NCI-H1105 (cell line): ENCODE measurements at places on chromosomes 7 and 10.

DNA sequence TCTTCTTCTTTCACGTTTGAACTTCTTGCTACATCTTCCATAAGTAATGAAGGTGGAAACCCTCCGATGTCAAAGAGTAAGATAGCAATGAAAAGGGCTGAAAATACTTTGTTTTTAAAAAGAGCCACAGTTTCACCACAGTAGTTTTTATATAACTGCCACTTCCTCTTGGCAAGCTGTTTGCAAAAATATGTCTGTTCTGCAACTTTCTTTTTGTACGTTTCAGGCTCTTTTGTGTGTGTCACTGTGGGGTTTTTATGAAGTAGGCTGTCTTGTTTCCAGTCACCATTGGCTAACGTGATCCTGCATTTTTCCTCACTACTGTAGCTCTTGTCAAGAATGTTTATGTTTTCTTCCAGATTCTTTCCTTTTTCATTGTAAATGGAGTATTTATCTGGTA lies 55.6 kb downstream of the SLC16A9 start:
- DNase-seq, result no peak

DNA sequence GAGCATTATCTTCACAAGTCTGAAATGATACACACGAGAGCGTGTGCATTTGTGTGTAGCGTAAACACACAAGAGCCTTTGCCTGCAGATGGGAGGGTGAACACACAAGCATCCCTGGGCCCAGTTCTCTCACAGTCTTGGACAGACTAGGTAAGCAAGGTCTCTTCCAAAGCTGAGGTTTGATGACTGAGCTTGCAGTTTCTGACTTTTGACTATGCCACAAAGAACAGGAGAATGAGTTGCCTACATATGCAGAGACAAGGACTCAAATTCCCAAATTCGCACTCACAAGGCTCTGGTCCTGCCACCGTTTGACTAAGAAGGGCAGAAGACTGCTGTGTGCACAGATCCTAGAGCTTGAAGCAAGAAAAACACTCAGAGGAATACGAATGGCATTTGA lies 55.8 kb downstream of the FAM53B start:
- DNase-seq, result no peak

DNA sequence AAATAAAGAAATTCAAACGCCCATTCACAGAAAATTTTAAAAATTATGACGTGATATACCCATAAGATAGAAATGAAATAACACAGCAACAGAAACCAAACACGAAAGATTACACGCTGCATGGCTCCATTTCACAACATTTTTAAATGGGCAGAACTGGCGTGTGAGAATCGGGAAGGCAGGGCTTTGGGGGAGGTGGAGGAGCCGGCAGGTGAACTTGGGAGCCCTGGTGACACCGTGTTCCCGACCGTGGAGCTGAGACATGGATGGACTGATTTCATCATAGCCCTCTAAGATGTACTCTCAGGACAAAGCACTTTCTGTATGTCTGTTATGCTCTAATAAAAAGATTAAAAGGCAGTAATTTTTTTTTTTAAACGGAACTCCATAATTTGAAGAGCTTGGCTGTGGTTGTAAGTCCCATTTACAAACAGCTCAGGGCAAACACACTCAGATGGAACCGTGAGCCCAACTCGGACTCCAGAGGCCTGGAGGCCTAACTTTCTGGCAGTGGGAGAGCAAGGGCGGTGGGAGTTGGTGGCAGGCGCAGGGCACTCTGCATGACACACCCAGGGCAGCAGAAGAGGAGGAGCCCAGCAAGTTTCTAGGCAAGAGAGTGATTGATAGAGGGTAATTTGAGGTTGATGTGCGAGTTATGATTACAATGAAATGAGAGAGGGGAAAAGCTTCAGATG lies 203.4 kb downstream of the MAD1L1 start:
- no peak for DNase-seq

DNA sequence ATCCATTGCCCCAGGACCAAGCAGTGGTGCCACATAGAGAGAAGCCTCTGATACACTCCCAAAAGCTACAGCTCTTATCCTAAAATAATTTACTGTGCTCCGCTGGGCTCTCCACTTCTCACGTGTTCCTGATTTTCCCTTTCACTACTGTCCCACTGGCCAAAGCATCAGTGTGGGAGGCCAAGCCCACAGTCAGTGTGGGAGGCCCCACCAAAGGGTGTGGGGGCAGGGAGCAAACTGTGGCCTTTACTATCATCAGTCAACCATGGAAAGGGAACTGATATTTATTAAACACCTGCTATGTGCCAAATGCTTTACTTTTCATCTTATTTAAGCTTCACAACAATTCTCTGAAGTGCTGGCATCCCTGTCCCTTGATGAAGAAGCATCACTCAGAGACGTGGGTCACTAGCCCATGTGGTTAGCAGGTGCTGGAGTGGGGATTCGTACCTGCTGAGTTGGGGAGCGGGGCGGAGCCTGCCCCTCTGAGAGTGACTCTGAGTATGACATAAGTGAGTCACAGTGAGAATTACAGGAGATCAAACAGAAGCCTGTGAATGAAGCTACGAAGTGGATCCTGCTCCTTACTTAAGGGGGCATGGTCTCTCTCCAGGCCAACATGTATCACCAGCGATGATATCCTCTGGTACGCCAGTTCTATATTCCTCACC lies 50.4 kb downstream of the PYROXD2 start:
- no peak for DNase-seq

DNA sequence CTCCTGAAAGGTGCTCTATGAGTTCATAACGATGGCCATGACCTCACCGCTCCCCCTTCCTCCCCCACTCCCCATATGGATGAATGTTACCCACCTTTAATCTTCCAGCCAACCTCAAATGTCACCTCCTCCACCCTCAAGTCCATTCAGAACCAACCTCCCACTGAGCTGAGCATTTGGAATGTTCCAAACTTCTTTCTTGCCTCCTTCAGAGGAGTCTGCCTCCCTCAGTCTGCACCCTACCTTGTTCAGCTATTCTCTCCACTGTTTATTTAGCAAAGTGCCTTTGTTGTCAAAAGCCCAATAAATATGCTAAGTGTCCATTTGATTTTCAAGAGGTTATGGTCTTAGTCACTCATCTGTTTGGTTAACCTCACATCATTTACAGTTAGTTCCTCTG lies 22.9 kb upstream of the MTPAP start:
- DNase-seq, result no peak

DNA sequence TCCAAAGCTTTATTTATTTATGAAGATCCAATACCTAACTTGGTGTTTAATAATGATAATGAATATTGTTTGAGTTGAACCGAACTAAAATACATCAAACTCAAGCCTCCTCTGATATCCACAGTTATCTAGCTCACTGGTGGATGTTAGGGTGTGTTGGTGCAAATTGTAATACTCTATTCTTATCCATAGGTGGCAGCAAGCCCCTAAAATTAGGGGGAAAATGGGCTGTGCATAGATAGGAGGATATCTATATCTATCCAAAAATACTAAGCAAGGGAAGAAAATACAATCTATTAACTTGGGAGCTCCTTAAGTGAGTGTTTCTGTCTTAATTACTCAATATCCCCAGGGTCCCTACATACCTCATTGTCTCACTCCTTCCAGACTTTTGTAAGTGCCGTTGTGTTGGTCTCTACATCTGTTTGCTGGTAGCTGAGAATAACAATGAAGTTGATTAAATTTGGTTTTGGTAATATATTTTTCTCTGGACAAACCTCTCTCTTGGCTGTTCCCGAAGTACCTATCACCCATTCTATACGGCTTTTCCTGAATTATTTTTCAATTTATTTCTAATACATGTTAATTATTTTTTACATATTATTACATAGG lies 55.0 kb upstream of the VWDE start:
- peak; percentile 64 for DNase-seq

DNA sequence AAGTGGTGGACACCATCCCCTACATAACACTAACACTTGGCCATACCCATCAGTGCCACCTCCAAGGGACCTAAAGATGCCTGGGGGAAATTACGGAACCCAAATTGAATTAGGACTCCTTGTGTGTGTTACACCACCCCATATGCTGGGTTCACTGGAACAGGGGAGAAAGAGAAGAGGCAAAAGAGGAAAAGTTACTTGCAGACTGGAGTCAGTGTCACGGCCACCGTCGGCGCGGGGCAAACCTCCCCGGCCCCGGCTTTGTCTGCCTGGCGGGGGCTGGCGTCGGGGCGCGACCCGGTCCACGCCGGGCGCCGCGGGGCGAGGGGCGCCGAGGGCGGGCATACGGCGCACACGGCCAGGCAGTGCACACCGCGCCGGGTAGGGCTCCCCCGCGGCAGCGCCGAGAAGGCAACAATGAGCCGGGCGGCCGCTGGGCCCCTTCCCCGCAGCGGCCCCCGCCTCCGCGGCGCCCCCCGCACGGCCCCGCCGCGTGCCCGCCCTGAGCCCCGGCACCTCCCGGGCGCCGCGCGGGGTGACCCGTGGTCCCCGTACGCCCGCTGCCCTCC lies 171.1 kb downstream of the FAM107B start:
- DNase-seq, result no peak

GRCh38 chr7:151271699-151272355 lies 23.3 kb upstream of the SMARCD3 start:
- no peak for DNase-seq

GRCh38 chr10:110006358-110007160 lies 1.2 kb upstream of the ADD3 start:
- DNase-seq, result no peak

DNA sequence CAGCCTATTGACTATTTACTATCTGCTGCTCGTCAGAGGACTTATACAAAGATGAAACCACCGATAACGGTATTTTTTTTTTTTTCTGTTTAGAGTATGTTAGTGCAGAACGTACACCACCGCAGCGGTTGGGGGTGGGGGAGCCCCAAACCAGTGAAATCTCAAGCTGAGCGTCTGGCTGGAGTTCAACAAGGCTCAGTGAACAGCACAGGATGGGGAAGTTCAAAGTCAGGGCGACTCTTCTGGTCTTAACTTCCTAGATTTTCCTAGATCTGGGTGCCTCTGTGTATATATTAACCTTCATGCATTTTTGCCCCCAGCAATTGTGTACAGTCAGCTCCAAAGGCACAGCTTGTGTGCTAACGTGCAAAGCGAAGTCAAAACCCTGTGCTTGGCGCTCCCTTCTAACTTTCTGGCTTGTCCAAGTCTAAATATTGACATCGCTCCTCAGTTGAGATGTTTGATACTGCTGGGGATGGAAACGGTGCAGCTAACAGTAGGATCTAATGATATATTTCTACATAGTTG lies 1.1 kb downstream of the RHOBTB1 start:
- no peak for DNase-seq

DNA sequence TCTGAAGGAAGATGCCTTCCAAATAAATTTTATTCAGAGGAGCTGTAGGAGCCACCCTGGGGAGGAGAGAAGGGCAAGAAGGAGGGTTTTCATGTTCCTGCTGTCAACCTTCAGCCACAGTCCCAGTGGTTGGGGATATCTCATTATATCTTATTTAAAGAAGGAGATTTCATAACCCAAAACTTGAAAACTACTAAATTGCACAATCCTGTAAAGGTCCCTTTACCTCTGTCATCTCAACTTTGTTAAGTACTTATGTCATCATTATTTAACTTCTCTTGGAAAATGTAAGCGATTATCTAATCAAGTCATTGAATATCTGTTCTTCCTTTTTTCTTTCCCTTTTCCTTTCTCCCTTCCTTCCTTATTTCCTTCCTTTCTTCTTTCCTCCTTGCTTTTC lies 794.5 kb upstream of the IGFBP3 start:
- DNase-seq, result no peak

DNA sequence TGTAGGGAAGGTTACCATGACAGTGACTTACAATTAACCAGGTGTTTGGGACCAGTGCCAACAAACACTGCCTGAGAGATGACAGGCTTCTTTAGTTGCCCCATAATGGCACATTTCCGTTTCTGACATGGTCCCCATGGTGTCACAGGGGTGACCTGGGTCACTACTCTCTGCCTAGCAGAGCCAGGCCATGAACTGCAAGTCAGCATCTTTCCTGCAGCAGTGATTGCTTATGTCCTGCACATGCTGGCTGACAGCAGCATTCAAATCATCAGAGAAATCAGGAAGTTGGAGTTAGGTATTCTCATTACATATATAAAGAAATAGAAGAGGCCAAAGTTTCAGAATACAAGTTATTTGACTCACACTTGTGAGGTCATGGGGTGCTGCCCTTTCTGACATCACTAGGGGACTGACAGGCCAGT lies 47.1 kb upstream of the ZNRF2 start:
- peak; percentile 51 for DNase-seq

DNA sequence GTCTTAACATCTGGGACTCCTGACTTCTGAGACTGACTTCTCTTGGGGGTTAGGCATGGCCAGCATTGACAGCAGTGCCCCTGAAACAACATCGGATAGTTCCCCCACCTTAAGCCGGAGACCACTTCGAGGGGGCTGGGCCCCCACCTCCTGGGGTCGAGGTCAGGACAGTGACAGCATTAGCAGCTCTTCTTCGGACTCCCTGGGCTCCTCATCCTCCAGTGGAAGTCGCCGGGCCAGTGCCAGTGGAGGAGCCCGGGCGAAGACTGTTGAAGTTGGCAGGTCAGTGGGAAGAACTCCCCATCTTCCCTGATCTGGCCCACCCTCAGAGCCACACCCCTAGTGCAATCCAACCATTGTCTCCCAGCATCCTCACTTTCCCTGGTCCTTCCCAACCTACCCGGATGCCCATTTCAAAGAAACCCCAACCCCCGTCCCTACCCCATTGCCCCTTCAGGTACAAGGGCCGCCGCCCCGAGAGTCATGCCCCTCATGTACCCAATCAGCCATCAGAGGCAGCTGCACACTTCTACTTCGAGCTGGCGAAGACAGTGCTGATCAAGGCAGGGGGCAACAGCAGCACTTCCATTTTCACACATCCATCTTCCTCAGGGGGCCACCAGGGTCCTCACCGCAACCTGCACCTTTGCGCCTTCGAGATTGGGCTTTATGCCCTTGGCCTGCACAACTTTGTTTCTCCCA lies 12.1 kb downstream of the ZSWIM8 start:
- no peak for DNase-seq

DNA sequence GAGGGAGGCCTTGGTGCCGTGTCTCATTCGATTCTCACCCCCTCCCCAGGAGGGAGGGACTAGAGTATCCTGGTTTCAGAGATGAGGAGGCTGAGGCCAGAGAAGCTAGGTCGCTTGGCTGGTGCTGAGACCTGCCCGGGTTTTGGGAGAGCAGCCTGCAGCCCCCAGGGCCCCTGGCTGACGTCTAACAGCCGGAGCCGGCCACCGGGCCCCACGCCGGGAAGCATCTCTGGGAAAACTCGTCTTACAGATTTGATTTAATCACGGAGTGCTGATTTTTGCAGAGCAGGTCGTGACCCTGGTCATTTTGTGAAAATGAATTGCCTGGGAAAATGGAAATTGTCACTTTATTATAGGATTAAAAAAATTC lies 97.5 kb downstream of the MICALL2 start:
- no peak for DNase-seq

- no peak for DNase-seq
Observed at GRCh38 chr7:106430103-106430502, 145.3 kb upstream of the NAMPT start.
